Astrocyte (in vitro differentiated cells and primary cell): ENCODE measurements at places on chromosomes 3 and 15. TPM values are rescaled to one million over a fixed set of nuclear protein-coding genes. Genes with fewer than 3 reads are reported as not detected.

DNA sequence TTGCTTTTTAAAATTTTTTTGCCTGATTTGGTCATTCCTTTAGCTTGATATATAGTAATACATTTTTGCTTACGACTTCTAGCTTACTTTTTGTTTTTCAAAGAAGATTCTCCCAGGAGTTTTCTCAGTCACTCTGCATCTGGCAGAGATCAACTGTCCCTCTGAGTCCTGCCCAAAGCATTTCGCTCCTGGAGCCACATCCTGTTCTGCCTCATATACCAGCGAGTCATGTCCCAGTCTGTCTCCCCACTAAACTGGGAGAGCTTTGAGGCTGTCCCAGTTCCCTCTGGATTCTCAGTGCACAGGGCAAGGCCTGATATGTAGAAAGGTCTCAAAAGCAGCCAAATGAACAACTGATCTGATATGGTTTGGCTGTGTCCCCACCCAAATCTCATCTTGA, 326.3 kb downstream of the ARRDC4 start:
- DNase-seq, result no peak

DNA sequence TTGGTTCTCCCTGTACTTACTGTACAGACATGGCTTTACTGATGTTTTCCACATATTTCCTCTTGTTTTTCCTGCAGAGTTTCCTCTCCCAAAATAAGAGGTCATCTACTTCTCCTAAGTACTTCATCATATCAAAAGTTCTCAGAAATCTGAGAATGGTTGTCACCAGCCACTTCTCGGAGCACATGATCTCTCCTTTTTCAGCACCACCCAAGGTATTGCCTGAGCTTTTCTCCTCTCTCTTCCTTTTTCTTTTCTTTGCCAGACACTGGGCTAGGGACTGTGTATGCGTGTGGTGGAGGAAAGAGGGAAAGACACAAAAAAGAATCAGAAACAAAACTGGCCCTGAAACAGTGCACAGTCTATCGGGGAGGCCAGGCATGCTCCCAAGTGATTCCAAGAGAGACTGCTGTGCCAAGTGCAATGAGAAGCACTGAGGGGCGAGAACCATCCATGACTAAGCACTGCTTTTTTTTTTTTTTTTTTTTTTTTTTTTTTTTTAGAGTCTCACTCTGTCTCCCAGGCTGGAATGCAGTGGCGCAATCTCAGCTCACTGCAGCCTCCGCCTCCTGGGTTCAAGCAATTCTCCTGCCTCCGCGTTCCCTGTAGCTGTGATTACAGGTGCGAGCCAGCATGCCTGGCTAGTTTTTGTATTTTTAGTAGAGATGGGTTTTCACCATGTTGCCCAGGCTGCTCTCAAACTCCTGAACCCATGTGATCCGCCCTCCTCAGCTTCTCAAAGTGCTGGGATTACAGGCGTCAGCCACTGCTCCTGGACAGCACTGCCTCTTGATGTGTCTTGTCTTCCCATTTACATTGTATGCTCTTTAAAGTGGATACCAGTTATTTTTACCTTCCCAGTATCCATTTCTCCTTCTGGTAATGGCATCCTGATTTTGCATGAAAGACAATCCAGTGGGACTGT, 194.0 kb upstream of the FEZF2 start:
- peak; percentile 84 for DNase-seq

DNA sequence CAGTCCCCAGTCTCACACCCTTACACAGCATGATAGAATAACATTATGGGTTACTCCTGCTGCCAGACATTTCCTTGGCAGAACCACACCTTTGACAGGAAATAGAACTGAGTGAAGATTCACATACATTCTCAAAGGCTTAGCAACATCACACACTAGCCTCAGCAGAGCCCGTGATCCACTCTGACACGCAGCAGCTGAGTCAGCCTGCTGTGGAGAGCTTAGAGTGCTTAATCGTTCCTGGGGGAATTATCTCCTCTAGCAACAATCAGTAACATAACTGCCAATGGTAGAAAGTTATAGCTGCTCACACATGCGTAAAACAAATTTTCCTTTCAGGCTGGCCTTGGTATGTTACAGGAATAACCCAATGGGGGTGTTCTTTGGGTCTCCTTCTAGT, 382.1 kb downstream of the GAP43 start:
- DNase-seq, result peak; percentile 99

DNA sequence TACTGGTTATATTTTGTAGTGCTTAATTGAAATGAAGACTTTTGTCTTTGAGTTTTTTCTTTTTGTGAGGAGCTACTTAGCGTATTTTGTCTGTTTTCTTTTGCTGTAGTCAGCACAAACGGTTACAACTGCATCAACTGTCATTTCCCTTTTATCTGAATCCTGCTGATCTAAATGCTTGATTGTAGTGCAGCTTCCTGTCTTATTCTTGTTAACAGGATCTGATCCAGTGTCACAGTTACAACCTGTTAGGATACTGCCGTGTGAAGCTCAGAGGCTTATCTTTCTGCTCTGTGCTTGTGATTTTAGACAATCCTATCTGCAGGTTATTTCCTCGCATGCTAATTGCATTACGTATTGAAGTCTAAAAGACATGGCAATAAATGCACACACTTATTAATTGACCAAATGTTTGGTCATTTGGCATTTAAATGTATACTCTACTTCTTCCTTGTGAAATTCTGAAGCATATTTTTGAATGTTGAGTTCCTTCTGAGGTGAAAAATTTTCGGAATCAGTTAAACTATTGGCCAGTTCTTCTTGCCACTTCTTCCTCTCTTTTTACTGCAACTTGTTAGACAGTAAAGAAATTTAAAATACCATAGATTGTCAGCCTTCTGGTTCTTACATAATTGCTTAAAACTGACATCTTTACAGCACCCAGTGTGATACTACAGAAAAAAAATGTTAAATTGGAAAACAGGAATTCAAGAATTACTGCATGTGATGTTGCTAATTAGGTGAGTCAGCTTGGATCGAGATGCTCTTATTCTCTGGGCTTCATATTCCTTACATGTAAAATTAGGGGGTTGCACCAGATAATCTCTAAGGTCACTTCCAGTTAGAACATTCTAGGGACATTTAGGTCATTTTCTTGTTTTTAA, 168.2 kb downstream of the MBNL1 start:
- DNase-seq, result no peak

The RBPMS2 gene
- 10.6 and 10.8 TPM in 2 replicates for total RNA-seq

The TGM4 gene
- 0.18 TPM in 1 of 2 replicates, not detected in the other for total RNA-seq

DNA sequence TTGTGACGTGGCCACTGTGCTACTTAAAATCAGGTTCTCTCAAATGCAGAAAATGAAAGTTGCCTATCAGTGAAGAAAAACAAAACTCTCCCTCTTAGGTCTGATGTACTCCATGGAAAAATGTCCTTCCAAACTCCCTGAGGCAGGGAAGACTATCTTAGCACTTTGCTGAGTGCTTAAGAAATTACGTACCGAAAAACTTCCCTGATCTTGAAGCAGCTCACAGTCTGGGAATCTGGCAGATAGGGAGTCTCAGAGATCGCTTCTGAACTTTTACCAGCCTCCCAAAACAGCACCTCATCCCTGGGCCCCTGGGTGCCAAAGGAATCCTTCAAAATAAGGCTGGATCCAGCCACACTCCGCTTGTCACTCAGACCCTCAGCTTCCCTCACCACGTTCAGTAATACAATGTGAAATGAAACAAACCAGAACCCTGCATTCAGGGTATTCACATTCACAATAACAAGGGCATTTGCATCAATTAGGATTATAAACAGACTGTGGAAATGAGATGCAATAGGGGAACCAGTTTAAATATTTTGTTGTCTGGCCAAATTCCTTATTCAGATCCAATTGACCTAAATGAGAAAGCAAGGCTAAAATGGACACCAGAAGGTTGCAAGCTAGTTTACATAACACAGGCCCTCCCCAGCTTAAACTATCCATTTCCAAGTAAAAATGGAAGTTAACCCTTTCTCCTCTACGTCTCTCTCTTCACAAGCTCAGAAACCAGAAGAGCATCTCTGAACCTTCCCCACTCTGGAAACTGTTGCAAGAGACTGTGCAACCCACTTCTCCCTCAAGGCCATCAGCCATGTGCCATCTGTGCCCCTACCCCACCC, 20.9 kb downstream of the OSBPL10 start:
- DNase-seq, result peak; percentile 60

DNA sequence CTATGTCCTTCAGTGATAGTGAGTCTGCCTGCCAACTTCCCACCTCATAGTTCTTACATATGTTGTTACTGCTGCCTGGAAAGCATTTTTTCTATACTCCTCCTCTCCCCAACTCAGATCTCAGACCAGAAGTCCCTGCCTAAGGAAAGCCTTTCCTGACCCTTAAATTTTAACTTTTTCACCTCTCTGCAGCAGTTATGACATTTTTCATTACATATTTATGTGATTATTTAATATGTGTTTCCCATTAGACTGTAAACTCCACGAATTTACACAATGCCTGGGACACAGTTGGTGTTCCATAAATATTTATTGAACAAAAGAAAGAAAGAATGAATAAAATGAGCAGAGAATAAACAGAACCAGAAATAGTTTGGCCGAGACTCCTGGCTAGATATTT, 125.5 kb downstream of the MITF start:
- DNase-seq, result no peak
